ENCODE measurements at places on chromosomes 6 and 20.

GRCh38 chr20:42259389-42259788, 641.2 kb upstream of the CHD6 start:
- DNase-seq, result no peak

DNA sequence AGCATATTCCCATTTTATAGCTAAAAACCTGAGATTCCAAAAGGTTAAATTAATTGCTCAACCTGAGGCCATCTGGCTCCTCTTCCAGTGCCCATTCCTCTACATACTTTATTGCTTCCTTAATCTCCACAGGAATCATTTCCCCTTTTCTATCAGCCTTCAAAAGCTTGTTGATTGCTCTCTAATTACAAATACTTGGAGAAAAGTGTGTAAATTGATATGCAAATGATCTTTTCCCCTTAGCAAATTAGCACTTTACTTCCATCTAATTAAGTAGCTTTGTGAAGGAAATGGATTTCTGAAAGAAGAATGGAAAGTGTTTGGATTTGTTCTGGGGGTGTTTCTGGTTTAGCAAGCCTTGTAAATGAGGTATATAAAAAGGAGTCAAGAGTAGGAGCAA, 323.3 kb downstream of the GRIK2 start:
- no peak for DNase-seq

- peak; percentile 95 for DNase-seq
Measured at GRCh38 chr20:10218536-10219451, at the start of gene SNAP25. TSS of gene SNAP25 (plus strand) at chr20:10218830. CDS start at chr20:10275492, 56,662 bp downstream.

GRCh38 chr20:62425281-62426058, 1.9 kb downstream of the RBBP8NL start:
- no peak for DNase-seq

GRCh38 chr20:63846128-63846771, 15.0 kb upstream of the ABHD16B start:
- DNase-seq, result peak; percentile 93

DNA sequence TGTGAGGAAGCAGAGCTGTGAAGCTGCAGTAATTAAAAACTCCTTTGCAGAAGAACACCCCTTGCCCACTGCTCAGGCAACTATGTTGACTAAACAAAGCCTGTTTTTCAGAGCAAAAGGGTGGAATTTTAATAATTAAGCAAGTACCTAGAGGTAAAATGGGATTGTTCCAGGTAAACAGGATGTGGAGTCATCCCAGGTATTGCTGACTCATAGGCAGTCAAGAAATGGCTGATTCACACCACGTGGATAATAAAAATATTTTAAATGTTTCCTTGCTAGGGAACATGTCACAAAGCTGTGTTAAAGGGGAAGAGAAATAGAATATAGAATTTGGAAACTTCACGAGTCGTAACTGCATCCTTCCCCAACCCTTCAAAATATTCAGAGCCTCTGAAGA, 491.8 kb downstream of the BTBD3 start:
- no peak for DNase-seq

- no peak for DNase-seq
Measured at GRCh38 chr6:6891949-6892461, 215.8 kb upstream of the RREB1 start.

All from cardiac muscle cell (in vitro differentiated cells and primary cell).